NCI-H460 (cell line): ENCODE measurements at places on chromosomes 7 and 10.

DNA sequence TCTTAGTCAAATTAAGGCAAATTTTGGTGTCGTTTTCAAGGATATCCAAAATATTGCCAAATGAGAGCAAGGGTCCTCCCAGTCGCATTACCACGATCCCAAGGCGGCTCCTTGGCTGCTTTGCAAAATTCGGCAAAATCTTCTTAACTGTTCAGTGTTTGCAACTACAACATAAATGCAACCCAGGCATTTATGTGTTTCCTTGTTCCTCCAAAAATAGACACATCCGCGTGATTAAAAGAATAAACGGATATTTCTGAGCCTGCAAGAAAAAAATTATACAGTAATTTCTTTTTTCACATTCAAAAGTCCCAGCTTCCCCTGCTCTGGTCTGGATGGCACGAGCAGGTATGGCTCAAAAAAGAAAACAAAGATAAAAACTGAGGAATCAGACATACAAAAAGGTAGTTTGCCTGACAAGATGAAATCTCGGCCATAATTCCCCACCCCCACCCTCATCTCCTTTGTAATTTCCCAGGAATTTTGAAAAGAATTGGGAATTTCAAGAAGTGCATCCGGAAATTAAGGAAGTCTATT lies 6.0 kb downstream of the SKIDA1 start:
- no peak for DNase-seq

DNA sequence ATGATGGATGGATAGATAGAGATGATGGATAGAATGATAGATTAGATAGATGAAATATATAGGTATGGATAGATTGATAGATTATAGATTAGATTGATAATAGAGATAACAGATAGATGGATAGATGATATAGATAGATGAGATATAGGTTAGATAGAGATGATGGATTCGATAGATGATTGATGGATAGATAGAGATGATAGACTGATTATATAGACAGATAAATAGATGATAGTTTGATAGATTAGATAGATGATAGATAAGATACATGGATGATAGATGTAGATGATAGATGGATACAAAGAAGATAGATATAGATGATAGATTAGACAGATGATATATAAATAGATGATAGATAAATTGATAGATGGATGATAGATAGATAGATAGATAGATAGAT lies 448.1 kb downstream of the GALNT17 start:
- no peak for DNase-seq

DNA sequence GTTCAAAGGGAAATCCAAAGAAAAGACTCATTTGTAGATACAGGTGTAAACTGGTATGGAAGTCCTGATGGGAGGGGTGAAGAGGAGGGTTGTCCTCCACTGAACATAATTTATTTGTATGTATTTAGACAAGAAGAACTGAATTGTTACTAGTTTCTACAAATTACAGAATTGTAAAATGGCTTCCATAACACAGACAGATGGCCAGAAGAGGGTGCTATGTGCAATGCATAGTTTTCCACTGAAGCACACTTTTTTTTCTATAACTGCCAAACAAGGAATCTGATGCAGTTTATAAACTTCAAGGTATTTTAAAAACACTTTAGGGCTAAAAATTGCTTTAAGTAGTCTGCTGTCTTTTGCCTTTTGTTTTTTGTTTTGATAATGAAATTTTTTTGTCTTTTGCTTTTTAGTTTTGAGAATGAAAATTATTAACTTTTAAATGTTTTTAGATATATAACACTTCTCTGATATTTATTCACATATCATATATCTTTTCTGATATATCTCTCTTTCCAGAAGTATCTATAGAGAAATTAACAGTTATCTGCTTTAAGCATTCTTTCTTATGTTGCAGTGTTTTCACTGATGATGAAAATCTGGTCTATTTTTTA lies 58.5 kb downstream of the PHYHIPL start:
- peak; percentile 28 for DNase-seq

GRCh38 chr10:43386549-43386948 lies 15.1 kb downstream of the FXYD4 start:
- DNase-seq, result no peak

DNA sequence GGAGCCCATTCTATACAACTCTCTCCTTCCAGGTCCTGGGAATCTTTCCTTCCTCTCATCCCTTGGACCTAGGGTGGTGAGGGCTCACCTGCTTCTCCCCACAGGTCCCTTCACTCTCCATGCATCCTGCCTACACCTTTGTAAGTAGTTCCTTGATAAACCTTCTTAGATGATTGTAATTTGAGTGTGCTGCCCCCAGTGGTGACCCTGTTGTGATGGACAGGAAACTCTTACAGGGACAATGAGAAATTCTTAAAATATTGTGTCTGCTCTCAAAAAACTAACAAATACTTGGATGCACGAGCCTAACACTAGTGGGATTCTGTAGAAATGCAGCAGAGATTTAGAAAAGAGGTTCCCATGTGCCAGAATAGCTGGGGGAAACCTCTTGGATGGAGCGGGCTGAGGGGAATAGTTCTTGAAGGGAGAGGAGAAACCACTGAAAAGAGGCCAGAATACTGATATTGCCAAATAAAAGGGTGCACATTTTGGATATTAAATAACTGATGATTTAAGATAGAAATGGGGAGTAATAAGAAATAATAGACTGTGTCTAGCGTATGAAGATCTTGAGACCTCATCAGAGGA lies 6.7 kb upstream of the PAXIP1 start:
- peak; percentile 12 for DNase-seq

DNA sequence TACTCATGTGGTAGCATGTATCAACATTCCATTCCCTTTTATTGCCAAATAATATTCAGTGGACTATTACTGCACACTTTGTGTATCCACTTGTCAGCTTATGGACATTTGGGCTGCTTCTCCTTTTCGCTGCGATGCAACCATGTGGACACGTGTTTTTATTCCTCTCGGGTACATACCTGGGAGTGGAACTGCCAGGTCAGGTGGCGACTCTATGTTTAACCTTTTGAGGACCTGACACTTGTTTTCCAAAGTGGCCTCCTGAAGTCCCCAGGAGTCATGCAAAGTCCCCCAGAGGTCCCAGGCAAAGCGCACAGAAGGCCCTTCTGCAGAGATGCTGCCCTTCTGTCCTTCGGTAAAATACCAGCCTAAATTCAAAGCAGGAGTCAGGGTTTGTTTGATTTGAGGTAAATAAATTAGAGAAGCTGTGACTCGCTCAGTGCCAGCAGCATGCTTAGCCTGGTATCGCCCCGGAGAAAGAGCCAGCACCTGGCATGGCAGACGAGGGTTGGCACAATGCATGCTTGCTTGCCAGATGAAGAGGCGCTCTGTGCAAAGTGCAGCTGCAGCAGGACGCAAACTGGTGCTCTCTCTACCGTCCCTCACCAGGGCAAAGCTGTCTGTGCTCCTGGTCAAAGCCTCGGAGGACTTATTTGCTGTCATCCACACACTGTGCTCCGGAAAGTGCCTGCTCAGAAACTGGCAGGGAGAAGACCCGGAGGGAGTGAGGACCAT lies 37.8 kb downstream of the HIPK2 start:
- no peak for DNase-seq

DNA sequence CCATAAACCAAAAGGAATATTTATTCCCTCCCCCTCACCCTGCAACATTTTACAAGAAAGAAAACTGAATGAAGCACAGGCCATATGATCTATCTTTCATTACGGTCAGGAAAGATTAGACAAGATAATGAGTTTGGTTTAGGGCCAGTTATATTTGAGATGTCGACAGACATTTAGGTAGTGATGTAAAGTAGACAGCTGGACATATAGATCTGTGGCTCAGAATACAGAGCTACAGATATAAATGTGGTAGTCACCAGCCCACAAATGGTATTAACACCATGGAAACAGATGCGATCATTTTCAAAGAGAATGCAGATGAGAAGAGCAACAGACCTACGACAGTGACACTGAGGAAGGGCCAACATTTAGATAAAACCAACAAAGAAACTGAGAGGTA lies 142.5 kb downstream of the SRPK2 start:
- no peak for DNase-seq

- DNase-seq, result no peak
These were observed 38.5 kb downstream of the GHRHR start for GRCh38 chr7:31002256-31002655.

GRCh38 chr10:12348294-12348869 lies 965 bp upstream of the CAMK1D start:
- DNase-seq, result no peak
